ENCODE measurements at places on chromosomes 11 and 22.
A peak's percentile ranks its signal among the peaks of the same experiment; 100 is the strongest.

DNA sequence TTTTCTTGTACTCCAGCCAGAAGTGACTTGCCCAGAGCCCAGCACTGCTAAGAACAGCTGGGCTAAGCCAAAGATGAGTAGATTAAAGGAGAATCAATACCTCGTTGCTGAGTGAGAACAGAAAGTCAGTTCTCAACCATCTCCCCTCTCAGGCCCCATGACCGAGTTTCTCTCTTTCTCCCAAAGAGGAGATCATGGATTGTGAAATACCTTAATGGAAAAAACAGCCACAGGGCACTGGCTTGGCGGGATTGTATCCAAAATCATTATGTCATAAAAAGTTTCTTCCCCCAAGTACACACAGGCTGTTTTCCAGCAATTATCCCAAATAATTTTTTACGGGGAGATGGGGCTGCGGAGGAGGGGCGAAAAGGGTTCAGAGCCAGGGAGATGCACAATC, 111.8 kb upstream of the TMEM45B start:
- no peak for DNase-seq

GRCh38 chr11:132972565-132972964, 559.7 kb downstream of the OPCML start:
- DNase-seq: peak; percentile 71

- no peak for DNase-seq
Observed at GRCh38 chr11:123976770-123977560, 616 bp downstream of the OR10S1 start.

- no peak for DNase-seq
Observed at GRCh38 chr11:10309163-10310093, 4.6 kb downstream of the ADM start.

- DNase-seq: no peak
Observed at GRCh38 chr11:76265771-76266241, 59.5 kb upstream of the WNT11 start.

- DNase-seq: no peak
Observed at GRCh38 chr11:44139565-44140330, 44.3 kb downstream of the EXT2 start.

GRCh38 chr22:41238570-41239442, 1.9 kb downstream of the CHADL start:
- DNase-seq: no peak

- DNase-seq: no peak
Observed at GRCh38 chr11:30635401-30635989, 49.3 kb upstream of the MPPED2 start.

GRCh38 chr11:67411785-67412152, 3.7 kb upstream of the CARNS1 start:
- no peak for DNase-seq

DNA sequence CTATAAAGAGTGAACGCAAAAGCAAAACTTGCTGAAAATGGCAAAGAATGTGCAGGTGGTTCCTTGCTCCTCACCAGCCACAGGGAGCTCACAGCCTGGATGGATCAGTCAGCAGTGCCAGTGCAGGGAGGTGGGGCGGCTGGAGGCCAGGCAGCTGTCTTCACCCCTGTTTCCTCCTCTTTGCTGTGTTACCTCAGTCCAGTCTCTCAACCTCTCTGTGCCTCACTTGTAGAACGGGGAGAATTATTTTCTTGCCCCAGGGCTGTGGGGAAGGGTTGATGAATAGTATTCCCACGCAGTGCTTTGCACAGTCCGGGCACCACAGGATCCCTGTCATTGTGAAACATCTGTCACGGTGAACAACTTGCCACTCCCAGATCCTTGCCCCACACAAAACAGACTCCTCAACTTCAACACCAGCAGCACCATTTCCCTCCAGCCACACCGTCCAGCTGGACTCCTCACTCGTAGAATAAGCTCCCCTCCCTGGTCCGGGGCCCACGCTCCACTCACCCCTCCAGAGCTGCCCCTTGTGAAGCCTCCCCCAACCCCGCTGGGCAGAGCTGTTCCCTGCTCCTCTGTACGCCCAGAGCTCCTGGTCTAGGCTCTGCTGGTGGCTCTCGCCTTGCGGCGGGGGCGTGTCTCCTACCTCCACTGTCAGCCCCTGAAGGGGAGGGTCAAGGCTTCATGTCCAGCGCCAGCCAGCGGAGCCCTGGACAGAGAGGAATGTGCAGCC, 27.7 kb downstream of the MPPED1 start:
- DNase-seq: no peak

- no peak for DNase-seq
Observed at GRCh38 chr11:90639461-90639993, 416.7 kb upstream of the CHORDC1 start.

DNA sequence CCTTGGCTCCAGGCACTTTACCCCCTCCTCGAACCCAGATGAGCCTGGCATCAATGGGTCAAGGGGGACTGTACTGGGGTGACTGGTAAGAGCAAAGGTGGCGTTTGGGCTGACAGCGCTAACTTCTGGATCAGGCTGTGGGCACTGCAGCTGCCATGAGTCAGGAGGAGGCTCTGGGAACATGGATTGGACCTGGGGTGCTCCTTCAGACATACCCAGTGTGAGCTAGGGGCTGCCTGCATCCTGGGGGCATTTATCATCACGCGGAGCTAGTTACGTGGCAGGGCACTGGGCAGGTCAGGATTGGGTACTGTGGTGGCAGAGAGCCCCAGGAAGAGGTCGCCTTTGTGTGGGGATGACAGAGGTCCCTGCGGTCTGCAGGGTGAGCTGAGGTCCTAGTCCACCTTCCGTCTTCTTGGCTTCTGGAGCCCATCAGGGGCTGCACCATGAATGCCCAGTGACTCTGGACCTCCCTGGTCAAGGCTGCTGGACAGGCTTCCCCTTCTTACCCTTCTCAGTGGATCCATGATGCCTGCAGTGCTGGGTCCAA, 13.1 kb downstream of the GRIK4 start:
- no peak for DNase-seq

GRCh38 chr11:96579656-96580055, 189.8 kb downstream of the JRKL start:
- DNase-seq: no peak

GRCh38 chr11:31030138-31030792, 339.3 kb downstream of the DCDC1 start:
- no peak for DNase-seq

DNA sequence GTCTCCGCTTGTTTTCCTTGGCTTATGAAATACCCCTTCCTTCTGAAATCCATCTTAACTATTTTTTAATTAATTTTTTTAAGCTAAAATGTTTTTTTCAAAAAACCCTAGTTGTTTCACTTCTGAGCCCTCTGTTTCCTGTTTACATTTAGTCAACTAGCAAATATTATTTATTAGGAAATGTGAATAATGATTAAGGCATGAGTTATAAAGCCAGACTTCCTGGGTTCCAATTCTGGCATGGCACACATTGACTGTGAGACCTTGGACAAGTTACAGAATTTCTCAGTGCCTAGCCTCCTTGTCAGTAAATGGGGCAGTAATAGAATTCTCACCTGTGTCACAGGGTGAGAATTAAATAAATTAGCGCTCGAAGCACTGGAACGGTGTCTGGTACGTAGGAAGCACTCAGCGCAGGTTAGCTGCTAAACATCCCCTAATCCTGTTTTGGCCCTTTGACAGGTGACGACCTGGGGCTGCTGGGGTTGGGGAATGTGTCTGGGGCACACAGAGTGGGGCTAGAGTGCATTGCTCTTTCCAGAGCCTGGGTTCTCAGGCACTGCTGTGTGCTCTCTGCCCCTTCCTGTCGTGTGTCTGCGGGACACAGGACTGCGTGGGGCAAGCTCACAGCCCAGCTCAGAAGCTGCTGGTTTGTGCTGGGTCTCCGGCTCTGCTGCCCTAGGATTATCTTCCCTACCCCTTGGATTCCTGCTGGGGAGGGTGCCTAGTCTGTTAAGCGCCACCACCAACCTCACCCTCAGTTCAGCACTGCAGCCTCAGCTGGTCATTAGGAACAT, 13.1 kb downstream of the PANX1 start:
- DNase-seq: no peak

DNA sequence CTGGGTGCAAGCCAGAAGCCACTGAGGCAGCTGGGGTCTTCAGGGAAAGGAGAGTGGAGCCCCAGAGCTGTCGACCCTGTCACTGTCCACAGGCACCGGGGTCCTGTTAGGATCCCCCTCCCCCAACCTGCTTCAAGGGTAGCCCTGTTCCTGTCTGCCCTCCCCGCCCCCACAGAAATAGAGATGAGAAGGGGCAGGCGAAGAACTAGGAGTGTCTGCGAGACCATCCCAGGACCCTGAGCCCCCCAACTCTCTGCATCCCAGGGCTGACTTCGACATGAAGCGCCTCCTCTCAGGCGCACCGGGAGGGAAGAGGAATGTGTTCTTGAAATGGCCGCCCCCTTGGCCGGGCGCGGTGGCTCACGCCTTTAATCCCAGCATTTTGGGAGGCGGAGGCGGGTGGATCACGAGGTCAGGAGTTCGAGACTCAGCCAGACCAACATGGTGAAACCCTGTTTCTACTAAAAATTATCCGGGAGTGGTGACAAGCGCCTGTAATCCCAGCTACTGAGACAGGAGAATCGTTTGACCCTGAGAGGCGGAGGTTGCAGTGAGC, 607 bp upstream of the ZNF70 start:
- no peak for DNase-seq

- DNase-seq: no peak
Observed at GRCh38 chr22:29388759-29389090, 355 bp upstream of the AP1B1 start.

GRCh38 chr11:115244758-115245157, 259.5 kb downstream of the CADM1 start:
- DNase-seq: no peak

GRCh38 chr22:20404881-20405280, 10.9 kb downstream of the ZNF74 start:
- no peak for DNase-seq

DNA sequence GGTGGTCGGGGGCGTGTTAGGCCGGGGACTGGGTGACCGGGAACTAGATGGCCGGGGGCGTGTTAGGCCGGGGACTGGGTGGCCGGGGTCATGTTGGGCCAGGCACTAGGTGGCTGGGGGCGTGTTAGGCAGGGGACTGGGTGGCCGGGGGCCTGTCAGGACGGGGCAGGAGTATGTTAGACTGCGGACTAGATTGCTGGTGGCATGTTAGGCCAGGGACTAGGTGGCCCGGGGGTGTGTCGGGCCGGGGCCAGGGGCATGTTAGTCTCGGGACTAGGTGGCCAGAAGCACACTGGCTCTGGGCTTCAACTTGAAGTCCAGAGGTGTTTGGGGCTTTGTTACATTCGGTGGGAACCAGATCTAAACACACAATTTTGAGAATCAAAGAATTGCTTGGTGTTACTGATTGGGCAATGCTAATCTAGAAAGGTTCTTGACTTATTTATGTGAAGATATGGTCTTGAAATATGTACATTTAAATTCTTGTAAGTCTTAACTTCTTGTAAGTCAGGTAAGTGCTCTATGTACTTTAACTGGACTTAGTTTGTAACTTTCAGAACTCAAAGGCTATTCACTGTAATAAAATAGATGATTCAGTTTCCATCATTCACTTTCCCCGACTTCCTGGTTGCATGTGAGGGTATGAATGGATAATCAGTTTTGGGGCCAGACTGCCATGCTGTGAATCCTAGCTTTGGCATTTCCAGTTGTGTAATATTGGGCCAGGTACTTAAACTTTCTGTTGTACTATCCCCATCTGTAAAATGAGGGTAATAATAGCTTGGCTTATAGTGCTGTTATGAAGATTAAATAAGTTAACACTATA, 1.1 kb downstream of the EXT2 start:
- no peak for DNase-seq

- DNase-seq: no peak
Observed at GRCh38 chr11:33804471-33804870, 30.2 kb upstream of the FBXO3 start.

DNA sequence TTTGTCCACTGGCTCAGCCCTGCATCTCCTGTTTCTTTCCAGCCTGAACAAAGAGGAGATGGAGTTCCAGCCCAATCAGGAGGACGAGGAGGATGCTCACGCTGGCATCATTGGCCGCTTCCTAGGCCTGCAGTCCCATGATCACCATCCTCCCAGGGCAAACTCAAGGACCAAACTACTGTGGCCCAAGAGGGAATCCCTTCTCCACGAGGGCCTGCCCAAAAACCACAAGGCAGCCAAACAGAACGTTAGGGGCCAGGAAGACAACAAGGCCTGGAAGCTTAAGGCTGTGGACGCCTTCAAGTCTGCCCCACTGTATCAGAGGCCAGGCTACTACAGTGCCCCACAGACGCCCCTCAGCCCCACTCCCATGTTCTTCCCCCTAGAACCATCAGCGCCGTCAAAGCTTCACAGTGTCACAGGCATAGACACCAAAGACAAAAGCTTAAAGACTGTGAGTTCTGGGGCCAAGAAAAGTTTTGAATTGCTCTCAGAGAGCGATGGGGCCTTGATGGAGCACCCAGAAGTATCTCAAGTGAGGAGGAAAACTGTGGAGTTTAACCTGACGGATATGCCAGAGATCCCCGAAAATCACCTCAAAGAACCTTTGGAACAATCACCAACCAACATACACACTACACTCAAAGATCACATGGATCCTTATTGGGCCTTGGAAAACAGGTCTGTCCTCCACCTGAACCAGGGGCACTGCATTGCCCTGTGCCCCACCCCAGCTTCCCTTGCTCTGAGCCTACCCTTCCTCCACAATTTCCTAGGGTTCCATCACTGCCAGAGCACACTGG, 5.0 kb downstream of the FTH1 start:
- DNase-seq: no peak

- no peak for DNase-seq
Observed at GRCh38 chr11:66974724-66975404, at the start of gene C11orf86. Gene C11orf86 (plus strand): TSS chr11:66975304. CDS start chr11:66975363, 59 bp downstream.

GRCh38 chr11:108002476-108002875, 6.2 kb upstream of the CUL5 start:
- DNase-seq: no peak

- DNase-seq: no peak
Observed at GRCh38 chr22:44391015-44391414, 78.3 kb upstream of the SHISAL1 start.

DNA sequence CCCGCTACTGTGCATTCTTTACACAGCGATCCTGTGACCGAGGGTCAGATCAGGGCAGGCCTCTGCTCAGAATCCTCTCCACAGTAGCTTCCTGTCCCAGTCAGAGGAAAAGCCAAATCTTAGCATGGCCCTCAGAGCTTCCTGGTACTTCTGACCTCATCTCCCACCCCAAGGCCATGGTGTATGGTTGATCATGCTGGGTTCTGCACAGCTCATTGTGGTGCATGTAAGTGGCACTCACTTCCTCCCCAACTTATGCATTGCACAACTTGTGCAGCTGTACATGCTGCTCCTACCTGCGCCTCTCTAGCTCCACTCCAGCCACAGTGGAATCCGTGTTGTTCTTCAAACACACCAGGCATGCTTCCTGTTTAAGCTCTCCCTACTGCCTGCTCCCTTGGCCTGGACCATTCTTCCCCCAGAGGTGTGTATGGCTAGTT, 20.3 kb downstream of the BMAL1 start:
- DNase-seq: peak; percentile 96

- DNase-seq: peak; percentile 49
Observed at GRCh38 chr22:26894766-26895485, 237.5 kb downstream of the MIAT start.

DNA sequence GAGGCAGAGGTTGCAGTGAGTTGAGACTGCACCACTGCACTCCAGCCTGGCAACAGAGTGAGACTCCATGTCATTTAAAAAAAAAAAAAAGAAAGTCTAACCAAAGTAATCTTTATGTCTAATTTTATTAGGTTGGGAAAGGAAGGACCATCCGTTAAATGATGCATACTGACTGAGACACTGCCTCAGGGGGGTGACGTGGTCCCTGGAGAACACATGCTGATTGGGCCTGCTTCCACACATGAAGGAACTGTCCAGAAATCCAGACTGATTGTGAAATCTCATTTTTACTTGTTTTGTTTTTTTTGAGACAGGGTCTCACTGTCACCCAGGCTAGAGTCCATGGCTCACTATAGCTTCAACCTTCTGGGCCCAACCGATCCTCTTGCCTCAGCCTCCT, 5.5 kb downstream of the SF3A1 start:
- no peak for DNase-seq
